ENCODE measurements at places on chromosomes 13 and 19.
A peak's percentile ranks its signal among the peaks of the same experiment; 100 is the strongest.

DNA sequence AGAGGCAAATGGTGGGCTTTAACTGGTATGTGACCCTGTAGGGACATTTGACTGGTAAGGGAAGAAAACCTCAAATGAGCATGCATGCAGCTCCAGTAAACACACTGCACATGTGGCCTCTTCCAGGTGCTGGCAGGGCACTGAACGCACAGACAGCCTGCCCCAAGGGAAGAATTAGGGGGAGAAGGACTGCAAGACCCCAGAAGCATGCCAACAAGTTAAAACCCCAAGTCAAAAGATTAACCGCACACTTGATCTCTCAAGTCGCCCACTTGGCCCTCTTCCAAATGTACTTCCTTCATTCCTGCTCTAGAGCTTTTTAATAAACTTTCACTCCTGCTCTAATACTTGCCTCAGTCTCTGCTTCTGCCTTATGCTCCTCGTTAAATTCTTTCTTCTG lies 46.9 kb upstream of the SLITRK1 start:
- DNase-seq = peak; percentile 17

DNA sequence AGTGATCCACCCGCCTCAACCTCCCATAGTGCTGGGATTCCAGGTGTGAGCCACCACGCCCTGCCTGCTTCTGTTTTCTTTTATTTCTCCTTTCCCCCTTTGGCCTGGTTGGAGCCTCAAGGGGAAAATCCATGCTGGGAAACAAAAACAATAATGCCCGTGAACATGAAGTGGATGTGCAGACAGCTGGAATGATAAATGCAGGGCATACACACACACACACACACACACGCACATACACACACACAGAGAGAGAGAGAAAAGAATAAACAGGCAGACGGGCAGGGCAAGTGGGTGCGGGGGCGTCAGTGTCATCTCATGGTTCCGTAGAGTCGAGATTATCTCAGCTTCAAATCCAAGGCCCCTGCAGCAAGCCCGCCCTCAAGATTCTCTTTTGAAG lies 4.4 kb upstream of the PLEKHF1 start:
- DNase-seq = peak; percentile 15

- no peak for DNase-seq
Measured at GRCh38 chr19:39130337-39131254, 5.0 kb downstream of the PAK4 start.

- DNase-seq = peak; percentile 88
Measured at GRCh38 chr19:34171877-34172660, at the start of gene LSM14A. Gene LSM14A, plus strand, starts transcription at chr19:34172504. Its CDS starts 139 bp downstream, at chr19:34172643.

GRCh38 chr13:102846261-102847015 lies 606 bp downstream of the ERCC5 start:
- DNase-seq = peak; percentile 55

GRCh38 chr13:63901630-63902029 lies 2486.0 kb upstream of the PCDH20 start:
- no peak for DNase-seq

DNA sequence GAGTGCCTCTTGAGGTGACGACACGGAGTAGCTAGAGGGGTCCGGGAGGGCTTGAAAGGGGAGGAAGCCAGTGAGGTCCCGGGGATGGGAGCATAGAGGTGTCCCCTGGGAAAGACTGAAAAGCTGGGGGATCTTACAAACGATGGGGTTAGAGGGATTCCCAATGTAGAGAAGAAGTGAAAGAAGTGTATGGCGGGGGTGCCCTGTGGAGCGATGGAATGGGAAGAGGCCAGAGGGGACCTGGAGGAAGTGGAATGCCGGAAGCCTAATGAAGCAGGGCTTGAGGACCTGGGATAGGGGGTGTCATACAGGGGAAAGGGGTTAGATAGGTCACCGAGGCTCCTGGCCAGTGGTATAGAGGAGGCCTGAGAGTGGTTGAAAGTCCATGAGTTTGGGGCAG lies 580 bp downstream of the AP2A1 start:
- DNase-seq = no peak

DNA sequence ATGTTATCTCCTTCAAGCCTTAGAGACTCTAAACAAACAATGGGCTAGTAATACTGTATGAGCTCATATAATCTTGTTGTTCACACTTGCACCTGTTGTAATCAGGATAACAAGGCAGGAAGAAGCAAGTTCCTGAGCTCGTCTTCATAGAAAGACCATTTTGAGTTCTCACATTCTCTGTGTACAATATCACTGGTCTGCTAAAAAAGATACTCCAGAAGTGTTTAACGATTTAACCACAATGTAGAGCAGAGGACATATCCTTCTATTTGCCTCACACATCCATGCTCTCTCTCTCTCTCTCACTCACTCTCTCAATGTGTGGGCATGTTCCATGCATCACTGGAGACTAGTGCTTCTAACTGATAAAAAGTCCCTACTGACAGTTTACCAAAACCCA lies 122.9 kb downstream of the MIPEP start:
- no peak for DNase-seq
